Omental fat pad (tissue), 4 donors: ENCODE measurements at places on chromosomes 5 and 9.

DNA sequence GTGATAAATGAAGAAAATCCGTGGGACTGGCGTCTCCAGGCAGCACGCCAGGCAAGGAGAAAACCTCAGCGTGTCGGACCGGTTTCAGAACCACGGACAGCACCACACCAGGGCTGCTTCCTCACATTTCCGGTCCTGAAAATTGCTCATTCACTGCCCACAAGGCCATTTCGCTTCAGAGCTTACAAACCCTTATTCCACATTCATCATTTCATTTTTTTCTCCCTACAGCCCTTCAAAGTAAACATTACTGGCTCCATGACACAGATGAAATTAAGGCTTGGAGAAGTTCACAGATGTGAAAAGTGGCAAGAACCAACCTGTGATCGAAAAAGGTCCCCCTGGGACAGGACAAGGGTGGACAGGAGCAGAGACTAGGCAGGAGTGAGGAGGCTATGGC is 1.5 kb upstream of the GPRIN1 start:
- peak; percentile 59 for DNase-seq

GRCh38 chr5:174423558-174423957 is 300.8 kb upstream of the MSX2 start:
- DNase-seq = no peak

DNA sequence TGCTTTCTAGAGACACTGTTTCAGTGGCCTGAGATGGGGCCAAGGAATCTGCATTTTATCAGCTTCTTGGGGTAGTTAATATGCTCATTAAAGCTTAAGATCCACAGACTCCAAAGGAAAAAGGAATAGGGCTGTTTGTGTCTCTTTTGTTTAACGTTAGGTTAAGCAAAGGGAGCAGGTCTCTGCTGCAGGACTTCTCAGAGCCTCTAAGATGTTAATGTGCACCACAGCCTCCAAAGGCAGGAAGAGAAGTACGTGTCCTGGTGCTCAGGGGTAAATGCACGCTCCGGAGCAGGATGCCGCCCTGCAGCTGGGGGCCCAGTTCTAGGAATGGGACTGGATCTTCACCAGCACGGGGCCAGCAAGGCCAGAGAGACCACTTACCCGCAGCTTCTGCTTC is 19.6 kb downstream of the SPARC start:
- DNase-seq = no peak

GRCh38 chr9:79630521-79631403 is 59.0 kb downstream of the TLE4 start:
- no peak for DNase-seq

- no peak for DNase-seq
Observed at GRCh38 chr9:135698767-135699166, 514 bp downstream of the SOHLH1 start.
